ENCODE measurements at places on chromosomes 16 and 17.

DNA sequence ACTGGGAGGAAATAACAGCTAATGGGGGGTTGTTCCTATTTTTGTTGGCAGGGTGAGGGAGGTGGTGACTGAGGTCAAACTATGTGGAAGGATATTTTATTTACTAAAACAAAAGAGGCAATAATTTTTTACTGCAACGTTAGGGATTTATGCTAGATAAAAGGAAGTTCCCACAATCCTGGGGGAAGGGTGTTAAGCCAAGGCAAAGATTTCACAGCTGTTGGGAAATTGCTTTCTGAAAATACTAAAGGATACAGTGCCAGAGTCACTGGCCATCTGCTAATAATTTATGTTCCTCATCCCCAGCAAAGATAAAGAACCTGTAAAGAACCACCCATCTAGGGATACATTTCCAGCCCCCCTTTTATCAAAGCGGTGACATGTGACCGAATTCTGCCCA is 756.0 kb upstream of the RBFOX1 start:
- no peak for DNase-seq

GRCh38 chr16:80948886-80949493 is 57.7 kb downstream of the CMC2 start:
- peak; percentile 22 for DNase-seq

DNA sequence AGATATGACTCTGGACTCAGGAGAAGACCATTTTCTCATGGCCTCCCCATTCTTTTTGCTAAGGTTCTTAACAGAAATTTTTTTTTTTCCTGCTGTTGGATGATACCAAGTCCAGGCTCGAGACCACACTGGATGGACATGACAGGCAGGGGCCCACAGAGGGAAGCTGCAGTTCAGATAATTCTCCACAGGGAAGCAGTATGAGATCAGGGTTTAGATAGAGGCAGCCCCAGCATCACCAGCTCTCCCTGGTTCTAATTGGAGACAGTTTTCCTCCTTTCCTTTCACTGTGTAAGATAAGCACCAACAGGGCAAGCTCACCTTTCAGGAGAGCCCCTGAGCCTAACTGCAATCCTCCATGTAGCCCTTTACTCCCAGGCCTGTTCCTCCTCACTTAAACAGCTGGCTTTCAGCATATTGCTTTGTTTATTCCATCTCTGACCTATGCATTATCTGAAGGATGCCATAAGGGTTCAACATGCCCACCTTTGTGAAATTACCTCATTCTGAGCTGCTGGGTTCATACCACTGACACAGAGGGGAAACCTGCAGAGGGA is 108.1 kb downstream of the SNX11 start:
- DNase-seq, result no peak

GRCh38 chr17:17391668-17392370 is 85.0 kb upstream of the MED9 start:
- DNase-seq, result peak; percentile 70

- no peak for DNase-seq
Measured at GRCh38 chr17:52213451-52213850, 54.9 kb upstream of the CA10 start.
